ENCODE measurements at places on chromosomes 7 and 10.

DNA sequence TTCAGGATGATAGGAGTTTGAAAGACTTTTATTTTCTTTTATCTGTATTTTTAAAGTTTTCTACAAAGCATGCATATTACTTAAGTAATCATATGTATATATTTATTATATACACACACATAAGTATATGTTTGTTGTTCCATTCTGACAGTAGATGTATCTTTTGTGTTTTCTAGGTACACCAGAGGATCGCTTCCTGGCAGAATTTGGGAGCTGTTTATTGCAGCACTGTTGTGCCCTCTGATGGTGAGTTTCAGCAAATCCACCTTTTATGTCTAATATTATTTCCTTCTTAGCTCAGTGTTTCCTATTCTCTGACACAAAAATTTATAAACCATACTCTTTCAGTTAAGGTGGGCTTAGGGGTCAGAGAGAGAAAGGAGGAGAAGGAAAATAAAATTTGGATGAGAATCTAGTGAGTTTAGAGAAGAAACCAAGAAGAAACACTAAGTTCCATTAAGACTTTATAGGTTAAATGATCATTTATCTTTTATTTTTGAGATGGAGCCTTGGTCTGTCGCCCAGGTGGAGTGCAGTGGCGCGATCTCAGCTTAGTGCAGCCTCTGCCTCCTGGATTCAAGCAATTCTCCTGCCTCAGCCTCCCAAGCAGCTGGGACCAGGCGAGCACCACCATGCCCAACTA is 59.2 kb upstream of the OIT3 start:
- DNase-seq = peak; percentile 62

GRCh38 chr7:122803851-122804250 is 82.4 kb downstream of the CADPS2 start:
- no peak for DNase-seq

- no peak for DNase-seq
Measured at GRCh38 chr7:4712281-4713182, 30.4 kb downstream of the FOXK1 start.

DNA sequence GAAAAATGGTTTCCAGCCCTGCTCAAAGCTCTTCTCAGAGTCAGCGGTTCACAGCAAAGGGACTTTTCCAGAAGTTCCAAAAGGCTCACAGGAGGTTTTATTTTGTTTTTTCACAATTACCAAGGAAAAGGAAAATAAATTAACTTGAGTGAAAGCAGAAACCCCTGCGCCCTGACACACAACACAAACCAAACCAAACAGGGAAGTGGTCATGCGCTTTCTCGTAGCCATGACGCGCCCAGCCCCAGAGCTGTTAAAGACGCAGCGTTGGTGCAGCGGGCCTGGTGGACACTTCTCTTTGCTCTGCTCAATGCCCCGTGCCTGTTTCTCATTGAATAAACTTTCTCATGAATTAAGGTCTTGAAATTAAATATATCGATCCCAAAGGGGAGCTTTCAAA is 134.4 kb upstream of the LYZL2 start:
- no peak for DNase-seq

DNA sequence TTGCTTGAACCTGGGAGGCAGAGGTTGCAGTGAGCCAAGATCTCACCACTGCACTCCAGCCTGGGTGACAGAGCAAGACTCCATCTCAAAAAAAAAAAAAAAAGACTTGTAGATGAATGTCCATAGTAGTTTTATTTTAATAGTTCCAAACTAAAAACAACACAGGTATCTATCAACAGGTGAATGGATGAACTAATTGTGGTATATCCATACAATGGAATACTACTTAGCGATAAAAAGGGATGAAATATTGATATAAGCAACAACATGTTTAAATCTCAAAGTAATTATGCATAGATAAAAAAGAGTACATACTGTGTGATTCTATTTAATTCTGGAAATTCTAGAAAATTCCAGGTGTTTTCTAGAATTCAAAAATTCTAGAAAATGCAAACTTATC is 37.5 kb upstream of the MRPS16 start:
- no peak for DNase-seq

DNA sequence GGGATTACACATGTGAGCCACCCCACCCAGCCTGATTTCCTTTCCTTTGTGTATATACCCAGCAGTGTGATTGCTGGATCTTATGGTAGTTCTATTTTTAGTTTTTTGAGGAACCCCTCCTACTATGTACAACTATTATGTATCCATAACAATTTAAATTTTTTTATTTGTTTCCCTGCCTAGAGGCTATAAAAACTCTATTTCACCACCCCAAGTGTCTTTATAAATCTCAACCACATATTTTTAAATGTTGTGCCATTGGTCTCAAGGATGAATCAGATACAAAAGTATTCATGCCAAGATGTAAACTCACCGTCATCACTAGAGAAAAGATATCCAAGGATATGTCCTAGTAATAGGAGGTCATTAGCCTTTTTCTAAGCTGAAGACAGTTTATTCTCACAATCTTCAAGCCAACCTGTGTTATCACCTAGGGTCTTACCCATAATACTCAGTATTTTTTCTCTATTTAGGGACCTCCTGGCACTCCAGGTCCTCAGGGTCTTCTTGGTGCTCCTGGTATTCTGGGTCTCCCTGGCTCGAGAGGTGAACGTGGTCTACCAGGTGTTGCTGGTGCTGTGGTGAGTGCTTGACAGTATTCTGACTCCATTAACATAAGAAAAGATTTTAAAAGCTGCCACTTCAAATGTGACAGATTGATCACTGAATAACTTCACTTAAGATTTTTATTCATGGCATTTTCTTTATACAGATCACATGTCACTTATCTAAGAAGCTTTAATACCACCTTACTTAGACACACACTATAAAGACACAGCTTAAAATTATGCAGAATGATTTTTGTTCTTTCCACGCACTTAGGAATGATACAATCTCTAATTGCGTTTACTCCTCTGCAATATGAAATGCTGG is 29.4 kb downstream of the COL1A2 start:
- DNase-seq = no peak

- DNase-seq = no peak
Measured at GRCh38 chr7:16759840-16760239, 6.3 kb downstream of the TSPAN13 start.

DNA sequence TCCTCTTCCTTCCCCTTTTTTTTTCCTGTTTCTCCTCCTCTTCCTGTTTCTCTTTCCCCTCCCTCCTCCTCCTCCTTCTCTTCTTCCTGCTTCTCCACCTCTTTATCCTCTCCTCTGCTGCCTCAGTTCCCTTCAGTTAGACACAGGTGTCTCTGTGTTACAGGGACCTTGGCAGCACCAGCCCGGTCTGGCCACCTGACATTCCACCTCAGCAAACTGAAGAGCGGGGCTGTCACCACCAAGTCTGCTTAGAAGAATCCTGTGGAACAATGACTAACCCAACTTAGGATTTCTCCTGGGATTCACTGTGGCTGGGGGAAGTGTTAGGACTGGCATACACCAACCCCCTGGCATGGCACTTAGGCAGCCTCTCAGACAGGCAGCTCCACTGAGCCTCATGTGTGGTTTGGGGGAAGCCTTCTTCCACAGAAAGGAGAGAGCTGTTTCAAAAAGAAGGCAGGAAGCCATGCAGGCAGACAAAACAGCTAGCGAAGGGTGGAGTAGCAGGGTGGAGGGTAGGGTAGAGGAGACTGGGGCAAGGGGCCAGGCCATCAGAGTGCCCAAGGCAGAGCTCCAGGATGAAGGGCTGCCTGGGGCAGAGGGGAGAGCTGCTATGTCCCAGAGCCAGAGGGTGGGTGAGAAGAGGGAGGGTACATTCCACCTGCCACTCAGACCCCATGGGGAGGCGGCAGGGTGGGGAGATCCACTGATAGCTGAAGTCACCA is 13.2 kb upstream of the GDF10 start:
- DNase-seq = no peak

DNA sequence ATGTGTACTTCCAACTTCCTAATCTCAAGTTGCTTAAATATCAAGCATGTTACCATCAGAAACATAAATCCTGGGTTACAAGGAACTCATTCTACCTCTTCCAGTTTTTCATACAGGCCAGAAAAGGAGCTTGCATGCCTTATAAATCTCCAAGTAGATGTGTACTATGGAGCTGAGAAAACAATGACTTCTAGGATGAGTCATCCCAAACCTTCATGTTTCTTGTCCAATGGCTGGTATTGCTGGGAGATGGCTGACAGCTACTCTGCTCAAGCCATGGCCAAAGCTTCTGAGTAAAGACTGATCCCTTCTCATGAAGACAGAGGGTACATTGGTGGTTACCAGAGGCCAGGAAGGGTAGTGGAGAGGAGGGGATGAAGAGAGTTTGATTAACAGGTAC is 8.6 kb downstream of the RAPGEF5 start:
- no peak for DNase-seq

DNA sequence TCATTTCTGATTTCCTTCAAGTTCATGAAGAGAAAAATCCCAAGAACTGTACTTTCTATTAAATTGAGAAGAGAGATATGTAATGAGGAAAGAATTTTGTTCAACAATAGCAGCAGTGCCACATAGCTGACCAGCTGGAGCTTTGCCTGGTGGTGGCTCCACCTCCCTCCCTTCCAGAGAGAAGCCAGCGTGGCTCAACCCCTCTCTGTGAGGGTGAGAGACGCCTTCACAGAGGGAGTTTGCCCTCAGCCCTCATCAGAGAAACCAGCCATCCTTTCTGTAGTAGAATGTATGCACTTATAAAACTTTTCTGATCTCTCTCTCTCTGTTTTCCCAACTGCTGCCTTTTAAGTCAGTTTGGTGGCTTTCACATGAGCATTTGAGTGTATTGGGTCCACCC is 20.5 kb upstream of the COL1A2 start:
- DNase-seq = peak; percentile 77

DNA sequence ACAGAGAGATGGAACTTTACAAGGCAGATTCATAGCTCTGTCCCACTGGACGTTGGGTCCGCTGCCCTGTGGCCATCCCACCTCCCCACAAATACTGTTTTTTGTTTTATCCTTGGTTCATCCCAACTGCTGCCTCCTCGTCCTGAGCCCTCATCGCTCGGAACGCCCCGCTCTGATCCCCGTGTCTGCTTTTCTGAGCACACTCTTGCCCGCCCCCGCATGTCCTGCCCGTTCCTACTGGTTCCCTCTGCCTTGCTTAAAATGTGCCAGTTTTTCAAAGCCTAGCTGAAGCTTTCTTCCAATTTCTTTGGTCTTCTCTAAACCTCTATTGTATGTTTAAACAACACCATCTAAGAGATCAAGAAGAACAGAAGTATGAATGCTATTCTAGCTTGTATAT is 19.4 kb downstream of the RNF32 start:
- DNase-seq = no peak

DNA sequence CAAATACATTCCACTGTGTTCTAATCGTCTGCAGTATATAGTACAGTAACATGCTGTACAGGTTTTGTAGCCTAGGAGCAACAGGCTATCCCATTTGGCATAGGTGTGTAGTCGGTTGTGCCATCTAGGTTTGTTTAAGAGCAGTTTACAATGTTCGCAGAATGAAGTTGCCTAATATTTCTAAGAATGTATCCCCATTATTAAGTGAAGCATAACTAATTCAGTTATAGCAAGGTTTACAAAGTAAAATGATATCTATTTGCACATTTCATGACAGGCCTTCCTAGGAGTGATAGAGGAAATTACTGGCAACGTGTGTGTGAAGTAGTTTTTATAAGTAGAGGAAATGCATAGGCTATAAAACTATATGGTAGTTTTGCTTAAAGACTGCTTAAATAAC is 4.0 kb downstream of the CREM start:
- DNase-seq = no peak

DNA sequence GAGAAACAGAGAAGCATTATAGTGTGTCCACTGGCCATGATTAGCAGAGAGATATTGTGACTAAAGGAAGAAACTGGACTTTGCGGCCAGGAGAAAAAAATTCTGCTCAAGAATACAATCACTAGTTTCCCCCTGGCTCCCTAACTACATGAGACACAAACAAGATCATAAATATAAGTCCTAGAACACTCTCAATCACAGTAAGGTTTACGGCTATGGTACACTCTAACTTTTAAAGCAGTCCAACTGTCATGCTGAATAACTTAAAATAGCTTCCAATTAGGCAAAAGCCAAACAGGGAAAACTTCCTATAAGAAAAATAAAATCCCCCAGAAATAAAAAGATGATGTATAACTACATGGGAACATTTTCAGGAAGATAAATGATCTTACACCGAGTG is 132.1 kb downstream of the STRA8 start:
- no peak for DNase-seq

GRCh38 chr7:101308245-101309085 is 13.1 kb downstream of the IFT22 start:
- DNase-seq = no peak

DNA sequence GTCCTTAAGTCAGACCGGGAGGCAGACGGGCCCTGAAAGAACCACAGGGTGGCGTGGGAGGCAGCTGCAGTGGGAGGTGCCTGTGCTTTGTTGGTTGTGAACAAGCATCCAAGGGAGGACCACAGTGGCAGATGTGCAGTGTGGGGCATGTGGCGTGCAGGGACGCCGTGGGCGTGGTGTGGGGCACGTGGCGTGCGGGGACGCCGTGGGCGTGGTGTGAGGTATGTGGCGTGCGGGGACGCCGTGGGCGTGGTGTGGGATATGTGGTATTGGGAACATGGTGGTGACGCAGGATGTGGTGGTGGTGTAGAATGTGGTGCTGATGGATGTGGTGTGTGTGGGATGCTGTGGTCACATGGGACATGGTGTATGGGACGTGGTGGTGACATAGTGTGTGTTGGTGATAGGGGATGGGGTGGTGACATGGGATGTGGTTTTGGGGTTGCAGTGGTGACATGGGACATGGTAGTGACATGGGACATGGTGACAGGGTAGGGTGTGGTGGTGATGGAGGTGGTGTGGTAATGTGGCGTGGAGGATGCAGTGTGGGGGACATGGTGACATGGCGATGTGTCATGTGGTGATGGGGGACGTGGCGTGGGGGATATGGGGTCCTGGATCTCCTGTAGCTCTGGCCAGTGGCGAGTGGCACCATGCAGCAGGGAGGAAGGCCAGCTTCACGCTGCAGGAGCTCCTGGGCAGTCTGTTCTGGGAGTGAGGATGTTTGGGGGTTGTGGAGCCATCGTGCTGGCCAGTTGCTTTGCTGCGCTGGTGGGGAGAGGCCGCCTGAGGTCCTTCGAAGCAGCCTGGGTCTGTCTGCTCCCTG is 78.8 kb downstream of the INPP5A start:
- no peak for DNase-seq
